ENCODE measurements at places on chromosomes 13 and 19. TPM values are rescaled to one million over a fixed set of nuclear protein-coding genes. Genes with fewer than 3 reads are reported as not detected.
A peak's percentile ranks its signal among the peaks of the same experiment; 100 is the strongest.

DNA sequence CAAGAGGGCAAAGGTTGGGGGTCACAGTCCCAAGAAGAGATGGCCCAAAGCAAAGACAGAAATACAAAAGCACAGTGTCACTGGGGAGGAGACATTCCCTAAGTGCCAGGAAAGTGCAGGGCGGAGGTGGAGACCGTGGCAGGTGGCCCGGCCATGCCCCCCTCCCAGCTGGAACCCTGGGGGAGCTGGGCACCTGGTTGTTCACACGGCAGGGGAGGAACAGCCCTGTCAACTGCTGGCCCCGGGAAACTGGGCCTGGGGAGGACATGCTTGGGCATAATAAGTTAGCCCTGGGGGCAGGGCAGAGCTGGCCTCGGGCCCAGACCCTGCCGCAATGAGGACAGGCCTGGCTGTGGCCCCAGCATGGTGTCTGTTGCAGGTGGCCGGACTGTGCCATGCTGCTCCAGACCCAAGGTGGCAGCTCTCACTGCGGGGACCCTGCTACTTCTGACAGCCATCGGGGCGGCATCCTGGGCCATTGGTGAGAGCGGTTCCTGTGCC lies 7.4 kb downstream of the HPN start:
- no peak overlapping the region for H3K4me3 ChIP-seq
- H3K36me3 ChIP-seq: no peaks in the 10 kb centered on the region
- no peak for DNase-seq
- H3K4me1 ChIP-seq: no peaks in the 10 kb centered on the region
- no peak overlapping the region for H3K27ac ChIP-seq
- no peaks in the 10 kb centered on the region for H3K27me3 ChIP-seq

Gene ALOX5AP
- total RNA-seq: 192 TPM

GRCh38 chr19:51330366-51330765 lies 11.6 kb downstream of the VSIG10L start:
- H3K27me3 ChIP-seq: peaks cover 8% of the 10 kb centered on the region
- DNase-seq: no peak
- no peaks in the 10 kb centered on the region for H3K4me1 ChIP-seq
- no peak overlapping the region for H3K4me3 ChIP-seq
- H3K27ac ChIP-seq: no peak overlapping the region

Gene TUBB4A
- total RNA-seq: 0.28 TPM

- H3K36me3 ChIP-seq: no peaks in the 10 kb centered on the region
- DNase-seq: no peak
- H3K27ac ChIP-seq: no peak overlapping the region
- H3K27me3 ChIP-seq: no peaks in the 10 kb centered on the region
Measured at GRCh38 chr13:107170270-107170931, 602.5 kb upstream of the ARGLU1 start.

Gene RETN
- total RNA-seq: 42.6 TPM

- DNase-seq: no peak
- H3K4me3 ChIP-seq: no peak overlapping the region
- H3K27ac ChIP-seq: no peak overlapping the region
- H3K4me1 ChIP-seq: no peaks in the 10 kb centered on the region
- no peaks in the 10 kb centered on the region for H3K36me3 ChIP-seq
- no peaks in the 10 kb centered on the region for H3K27me3 ChIP-seq
Measured at GRCh38 chr13:90355162-90355751, 992.2 kb upstream of the MIR17HG start.

DNA sequence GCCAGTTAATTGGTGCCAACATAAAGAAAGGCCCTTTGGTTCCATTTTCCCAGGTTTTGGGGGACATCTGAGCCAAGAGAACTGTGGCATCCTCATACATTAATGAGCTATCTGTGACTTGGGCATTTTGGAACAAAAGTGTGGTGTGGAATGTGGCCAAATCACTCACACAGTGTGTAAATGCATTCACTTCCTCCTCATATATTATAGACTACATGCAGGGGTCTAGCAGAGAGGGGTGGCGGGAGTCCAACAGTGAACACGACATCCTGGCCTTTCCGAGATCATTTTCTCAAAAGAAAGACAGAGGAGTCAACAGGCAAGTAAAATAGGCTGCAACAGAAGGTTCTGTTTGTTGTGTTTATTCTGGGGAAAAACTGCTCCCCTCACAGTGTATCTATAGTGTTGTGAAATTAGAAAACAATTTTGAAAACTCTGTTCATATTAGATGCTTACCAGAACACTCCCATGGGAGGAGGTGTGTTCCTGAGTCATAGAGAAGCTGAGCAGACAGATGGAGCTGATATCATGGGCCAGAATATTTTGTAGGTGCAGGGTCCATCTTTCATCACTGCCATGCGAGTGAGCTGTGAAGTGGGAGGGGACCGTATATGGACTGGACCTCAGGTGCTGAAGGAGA lies 36.9 kb downstream of the PABPC3 start:
- peak; percentile 92 for DNase-seq
- no peak overlapping the region for H3K4me3 ChIP-seq
- no peak overlapping the region for H3K27ac ChIP-seq
- no peaks in the 10 kb centered on the region for H3K36me3 ChIP-seq
- no peaks in the 10 kb centered on the region for H3K4me1 ChIP-seq

DNA sequence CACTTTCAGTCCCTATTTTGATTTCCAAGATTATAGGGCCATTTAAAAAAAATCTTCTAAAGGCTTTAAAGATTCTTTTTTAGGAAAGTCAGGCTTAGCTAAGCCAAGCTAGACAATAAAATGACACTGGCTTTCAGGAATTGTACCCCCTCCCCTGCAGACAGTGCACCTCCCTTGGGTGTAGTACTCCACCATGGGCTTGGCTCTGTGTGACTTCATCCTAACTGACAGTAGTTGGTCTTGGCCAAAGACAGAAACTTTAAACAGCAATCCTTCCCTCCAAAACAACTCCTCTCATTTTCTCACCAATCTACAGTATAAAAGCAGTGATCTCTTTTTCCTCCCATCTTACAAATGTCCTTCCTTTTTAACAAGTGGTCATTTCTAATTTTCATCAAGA lies 283.0 kb downstream of the DNAJC15 start:
- no peak overlapping the region for H3K4me3 ChIP-seq
- H3K27me3 ChIP-seq: no peaks in the 10 kb centered on the region
- peaks cover 24% of the 10 kb centered on the region for H3K4me1 ChIP-seq
- no peak overlapping the region for H3K27ac ChIP-seq

GRCh38 chr19:10102787-10103236 lies 334 bp upstream of the ANGPTL6 start:
- DNase-seq: no peak
- no peak overlapping the region for H3K27ac ChIP-seq
- peaks cover 5% of the 10 kb centered on the region for H3K4me1 ChIP-seq
- H3K27me3 ChIP-seq: no peaks in the 10 kb centered on the region
- no peak overlapping the region for H3K4me3 ChIP-seq
- peaks cover 4% of the 10 kb centered on the region for H3K36me3 ChIP-seq

Gene COL4A1
- total RNA-seq: 1,051 TPM

Data from lung (tissue), 17 donors.